ENCODE measurements at places on chromosomes 6 and 20.

DNA sequence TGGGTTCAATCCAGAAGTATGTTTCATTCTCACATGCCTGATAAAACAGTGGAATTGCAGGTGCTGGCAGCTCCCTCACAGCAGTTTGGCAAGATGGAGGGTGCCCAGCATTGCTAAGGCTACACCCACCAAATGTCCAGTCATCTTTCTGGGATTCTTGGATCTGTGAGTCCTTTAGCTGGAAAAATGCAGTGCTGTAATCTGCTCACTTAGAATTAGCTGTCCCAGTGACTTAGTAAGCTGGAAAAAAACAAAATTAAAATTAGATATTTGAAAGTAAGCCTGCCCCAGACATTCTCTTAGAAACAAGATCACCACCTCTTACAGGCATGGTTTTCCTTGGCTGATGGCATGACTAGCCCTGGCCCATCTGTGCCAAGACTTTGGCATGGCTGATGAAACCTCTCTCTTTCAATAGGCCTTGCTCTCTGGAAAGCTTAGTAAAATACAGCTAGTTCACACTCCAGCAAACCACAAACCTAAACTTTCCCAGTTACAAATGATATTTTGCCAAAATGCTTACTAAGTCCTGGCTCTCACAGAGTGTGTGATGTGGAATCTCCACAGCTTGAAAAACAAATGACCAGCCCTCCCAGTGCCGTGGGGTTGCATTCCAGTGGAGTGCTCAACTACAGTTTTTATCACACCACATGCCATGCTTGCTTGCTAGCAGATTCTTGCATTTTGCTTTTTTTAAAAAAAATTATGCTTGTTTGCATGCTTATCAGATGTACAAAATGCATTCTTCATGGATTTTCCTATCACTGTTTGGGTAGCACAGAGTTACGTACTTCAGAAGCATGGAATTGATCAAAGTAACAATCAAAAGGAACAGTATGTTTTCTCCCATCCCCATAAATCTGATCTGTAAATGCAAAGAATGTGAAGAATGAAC, 261.5 kb downstream of the EYA4 start:
- DNase-seq: no peak

DNA sequence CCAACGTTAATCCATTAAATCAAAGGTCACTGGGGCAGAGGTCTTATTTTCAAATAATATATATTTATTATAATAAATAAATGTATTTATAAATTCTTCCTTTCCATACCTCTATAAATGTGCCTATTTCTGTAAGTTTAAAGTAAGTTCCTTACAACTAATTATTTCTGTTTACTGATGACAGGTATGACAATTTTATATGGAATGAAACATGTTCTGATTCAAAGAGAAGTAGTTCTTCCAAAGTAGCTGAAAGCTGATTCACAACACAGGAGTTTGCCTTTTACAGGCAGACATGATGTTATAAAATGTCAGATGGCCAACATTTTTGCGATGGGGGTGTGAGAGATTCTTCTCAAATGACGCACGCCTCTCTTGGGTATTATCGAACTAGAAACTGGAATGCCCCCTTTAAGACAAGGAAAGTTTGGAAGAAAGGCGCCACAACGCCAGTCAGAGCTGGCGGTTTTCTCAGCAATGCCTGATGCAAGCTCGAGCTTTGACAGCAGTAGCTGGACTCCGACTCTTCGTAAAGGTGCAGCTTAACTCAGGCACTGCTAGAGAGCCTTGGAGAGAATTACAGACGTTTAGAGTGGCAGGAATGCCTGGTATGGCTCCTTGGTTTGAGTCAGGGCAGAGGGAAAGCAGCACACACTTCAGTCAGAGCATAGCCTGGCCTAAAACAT, 92.1 kb downstream of the FOXC1 start:
- no peak for DNase-seq

- no peak for DNase-seq
These were observed 87.8 kb downstream of the GINS1 start for GRCh38 chr20:25495189-25495824.

- DNase-seq: no peak
These were observed 220.7 kb upstream of the CITED2 start for GRCh38 chr6:139595183-139595582.

- DNase-seq: no peak
These were observed 18.4 kb downstream of the TRAM2 start for GRCh38 chr6:52558266-52559000.

- no peak for DNase-seq
These were observed 63.0 kb upstream of the TOP1 start for GRCh38 chr20:40965671-40966070.

DNA sequence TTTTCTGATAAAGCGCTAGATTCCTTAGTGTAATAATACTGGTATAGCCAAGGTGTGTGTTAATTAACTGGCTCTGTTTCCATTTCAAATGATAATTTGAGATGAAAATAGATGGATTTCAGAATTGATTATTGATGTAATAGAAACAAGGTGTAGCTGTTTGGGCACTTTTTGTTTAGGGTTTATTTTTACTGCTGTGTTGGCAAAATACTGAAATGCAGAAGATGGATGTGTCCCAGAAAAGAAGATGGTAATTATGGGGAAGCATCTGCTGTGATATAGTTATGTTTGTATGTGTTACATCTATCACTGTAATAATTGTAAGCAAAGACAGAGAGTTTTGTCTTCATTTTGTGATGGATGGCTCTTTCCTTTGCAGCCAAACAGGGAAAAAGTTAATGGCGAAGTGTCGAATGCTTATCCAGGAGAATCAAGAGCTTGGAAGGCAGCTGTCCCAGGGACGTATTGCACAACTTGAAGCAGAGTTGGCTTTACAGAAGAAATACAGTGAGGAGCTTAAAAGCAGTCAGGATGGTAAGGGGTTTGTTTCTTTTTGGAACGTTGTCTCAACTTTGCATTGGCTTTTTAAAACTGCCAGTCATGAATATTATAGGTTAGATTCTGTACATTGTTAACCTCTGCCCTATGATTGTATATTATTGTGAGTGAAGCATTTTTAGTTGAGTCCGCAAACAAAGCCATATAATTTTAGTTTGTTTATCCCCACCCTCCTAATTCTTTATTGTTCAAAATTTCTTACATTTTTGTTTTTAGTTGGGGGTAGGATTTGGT, 8.6 kb upstream of the ACAT2 start:
- no peak for DNase-seq

- no peak for DNase-seq
These were observed 41.5 kb upstream of the FAM83B start for GRCh38 chr6:54805077-54805476.

Data from activated naive CD4-positive, alpha-beta T cell (primary cell).